CD8-positive, alpha-beta T cell (primary cell): ENCODE measurements at places on chromosomes 5 and 9. TPM values are rescaled to one million over a fixed set of nuclear protein-coding genes. Genes with fewer than 3 reads are reported as not detected.

The PCDHGB1 gene
- not detected for total RNA-seq

The TSSK1B gene
- total RNA-seq: not detected

The ATP6V0E1 gene
- total RNA-seq: 38.8 TPM

The PRRT1B gene
- total RNA-seq: not detected

DNA sequence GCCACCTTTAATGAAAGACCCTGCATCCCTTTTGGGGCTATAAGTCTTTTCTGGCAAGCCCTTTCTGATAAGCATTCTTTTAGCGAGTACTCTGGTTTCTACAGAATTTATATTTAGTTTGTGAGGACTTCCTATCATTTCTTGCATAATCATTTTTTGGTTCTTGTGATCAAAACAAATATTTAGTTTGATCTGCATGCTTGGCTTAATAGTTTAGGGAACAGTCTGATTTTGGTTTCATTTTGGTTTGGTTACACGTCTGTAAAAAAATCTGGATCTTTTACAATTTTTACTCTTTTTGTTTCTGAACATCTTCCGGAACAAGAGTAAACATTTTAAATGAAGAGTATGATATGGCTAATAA is 1074.4 kb downstream of the CDH9 start:
- DNase-seq: no peak

GRCh38 chr9:136170006-136170901 is 34.7 kb downstream of the LHX3 start:
- peak; percentile 60 for DNase-seq

DNA sequence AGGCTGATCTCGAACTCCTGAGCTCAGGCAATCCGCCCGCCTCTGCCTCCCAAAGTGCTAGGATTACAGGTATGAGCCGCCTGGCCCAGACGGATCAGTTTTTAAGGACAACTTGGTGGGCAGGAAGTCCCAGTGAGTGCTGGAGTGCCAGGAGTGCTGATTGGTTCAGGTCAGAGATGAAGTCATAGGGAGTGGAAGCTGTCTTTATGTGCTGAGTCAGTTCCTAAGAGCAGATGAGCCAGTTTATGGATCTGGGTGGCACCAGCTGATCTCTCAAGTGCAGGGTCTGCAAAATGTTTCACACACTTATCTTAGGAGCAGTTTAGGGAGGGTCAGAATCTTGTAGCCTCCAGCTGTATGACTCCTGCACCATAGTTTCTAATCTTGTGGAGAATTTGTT is 292.1 kb upstream of the ELAVL2 start:
- no peak for DNase-seq

DNA sequence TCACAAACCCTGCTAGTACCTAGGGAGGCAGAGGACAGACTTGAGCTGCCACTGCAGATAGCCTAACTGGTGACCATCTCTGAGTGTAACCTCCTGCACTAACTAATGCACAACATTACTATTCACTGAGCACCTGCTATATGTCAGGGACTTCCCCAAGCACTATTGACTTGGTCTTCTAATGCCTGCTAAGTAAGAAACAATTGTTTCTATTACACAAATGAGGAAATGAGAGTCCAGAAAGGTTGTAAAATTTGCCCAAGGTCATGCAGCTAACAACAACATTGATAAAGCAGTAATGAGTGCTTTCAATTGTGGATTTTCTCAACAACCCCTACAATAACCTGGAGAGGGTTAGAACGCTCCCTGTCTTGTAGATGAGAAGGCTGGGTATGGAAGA is 183.7 kb downstream of the ZNF462 start:
- DNase-seq: no peak

DNA sequence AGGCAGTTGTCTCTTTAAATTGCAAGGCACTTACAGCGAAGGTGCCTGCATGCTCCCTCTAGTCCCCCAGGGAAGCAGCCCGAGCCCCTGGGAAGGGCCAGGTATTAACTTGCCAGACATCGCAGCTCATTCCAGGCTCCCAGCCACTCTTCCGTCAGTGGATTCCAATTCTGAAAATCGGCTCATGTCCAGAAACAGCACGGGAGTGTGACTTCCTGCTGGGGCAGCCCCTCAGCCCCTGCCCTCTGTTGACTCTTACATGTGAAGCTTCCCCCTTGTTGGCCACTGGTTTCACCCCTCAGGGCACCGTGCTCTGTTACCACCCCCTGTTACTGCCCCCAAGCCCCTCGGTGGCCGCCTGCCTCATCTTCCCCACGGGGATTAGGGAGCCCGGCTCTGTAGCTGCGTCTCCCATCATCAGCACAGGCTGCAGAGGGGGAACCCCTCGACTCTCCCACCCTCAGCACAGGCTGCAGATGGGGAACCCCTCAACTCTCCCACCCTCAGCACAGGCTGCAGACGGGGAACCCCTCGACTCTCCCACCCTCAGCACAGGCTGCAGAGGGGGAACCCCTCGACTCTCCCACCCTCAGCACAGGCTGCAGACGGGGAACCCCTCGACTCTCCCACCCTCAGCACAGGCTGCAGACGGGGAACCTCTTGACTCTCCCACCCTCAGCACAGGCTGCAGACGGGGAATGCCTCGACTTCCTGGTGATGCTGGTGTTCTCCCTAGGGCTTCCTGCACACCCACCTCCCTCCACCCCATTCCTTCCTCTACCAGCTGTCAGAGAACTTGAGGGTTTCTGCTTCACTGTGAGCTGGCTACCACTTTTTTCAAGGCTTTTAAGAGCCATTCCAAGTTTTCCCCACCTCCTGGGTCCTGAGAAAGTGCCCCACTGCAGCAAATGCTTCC is 11.1 kb upstream of the CACNA1B start:
- no peak for DNase-seq
